ENCODE measurements at places on chromosomes 5 and 9.

GRCh38 chr9:115296831-115297565, 179.0 kb upstream of the TNC start:
- no peak for DNase-seq

GRCh38 chr5:93894601-93895354, 153.4 kb upstream of the POU5F2 start:
- DNase-seq, result no peak

DNA sequence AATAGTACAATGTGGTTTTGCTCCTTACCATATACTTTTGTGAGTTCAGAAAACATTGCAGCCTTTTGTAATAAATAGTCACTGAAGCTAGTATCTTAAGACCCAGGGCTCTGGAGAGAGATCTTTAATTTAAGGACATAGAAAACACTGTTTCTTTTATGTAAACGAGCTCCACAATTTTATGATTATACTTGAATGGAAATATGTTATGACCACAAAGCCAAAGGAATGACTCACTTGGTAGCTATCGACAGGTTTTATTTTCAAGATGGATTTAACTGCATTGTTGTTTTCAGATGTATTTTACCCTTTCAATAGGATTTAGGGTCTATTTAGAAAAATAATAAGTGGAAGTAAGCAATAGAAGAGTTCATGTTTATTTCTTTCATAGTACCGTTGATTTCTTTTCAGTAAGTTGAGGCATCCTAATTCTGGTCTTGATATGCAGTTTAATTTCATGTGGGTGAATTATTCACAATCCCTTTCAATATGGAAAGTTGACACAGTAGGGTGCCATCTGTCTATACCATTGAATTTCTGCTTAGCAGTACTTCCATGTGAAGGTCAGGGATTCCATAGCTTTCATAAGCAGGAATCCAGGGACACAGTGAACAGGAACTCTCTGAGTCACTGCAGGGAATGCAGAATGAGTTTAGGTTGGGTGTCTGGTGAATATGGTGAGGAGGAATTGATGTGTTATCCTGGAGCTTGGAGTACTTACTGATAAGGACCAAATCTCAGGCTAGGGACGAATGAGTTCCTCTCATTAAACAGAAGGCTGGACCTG, 157.6 kb downstream of the CD180 start:
- DNase-seq, result no peak

DNA sequence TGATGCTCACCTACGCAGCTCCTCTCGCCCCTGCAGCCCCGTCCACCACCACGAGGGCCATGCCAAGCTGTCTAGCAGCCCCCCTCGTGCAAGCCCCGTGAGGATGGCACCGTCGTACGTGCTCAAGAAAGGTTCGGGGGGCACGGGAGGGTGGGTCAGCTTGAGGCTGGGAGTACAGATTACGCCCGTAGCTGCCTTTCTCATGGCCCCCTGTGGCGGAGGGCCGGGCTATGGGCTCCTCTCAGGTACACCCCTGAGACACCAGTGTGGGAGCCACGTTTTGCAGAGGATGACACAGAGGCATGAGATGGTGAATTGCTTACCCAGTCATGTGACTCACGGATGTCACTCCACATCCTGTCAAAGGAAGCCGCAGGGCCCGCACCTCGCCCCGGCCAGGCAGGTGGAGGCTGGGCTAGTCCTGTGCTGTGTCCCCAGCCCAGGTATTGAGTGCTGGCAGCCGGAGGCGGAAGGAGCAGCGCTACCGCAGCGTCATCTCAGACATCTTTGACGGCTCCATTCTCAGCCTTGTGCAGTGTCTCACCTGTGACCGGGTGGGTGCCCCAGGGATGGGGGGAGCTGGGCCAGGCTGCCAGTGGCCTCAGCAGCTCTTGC, 33.7 kb downstream of the USP20 start:
- peak; percentile 93 for DNase-seq

GRCh38 chr5:176965633-176966032, 40.9 kb downstream of the UIMC1 start:
- DNase-seq, result no peak

DNA sequence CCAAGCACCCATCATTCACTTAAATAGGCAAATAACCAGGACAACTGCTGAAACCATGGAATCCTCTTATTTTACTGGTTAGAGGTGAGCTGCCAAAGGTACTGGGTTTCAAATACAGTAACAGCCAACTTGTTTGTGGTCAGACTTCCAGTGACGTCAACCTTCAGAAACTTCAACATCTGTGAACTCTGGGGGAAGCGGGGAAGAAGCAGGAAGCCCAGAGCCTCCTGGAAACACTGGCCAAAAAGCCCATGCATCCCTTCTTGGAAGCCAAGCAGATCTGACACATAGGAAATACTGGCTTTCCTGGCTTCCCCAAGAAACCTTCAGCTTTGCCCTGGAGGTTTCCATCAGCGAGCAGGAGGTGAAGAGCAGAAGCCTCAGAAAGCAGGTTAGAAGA, 4.9 kb upstream of the FRRS1L start:
- DNase-seq, result no peak

GRCh38 chr5:142976861-142977260, 206.7 kb downstream of the ARHGAP26 start:
- DNase-seq, result no peak

- DNase-seq, result no peak
These were observed 88.8 kb upstream of the CTNNA1 start for GRCh38 chr5:138664276-138664943.

GRCh38 chr5:22693121-22693520, 160.0 kb downstream of the CDH12 start:
- DNase-seq, result no peak

GRCh38 chr9:93304574-93305496, 120.9 kb downstream of the WNK2 start:
- DNase-seq, result peak; percentile 7

DNA sequence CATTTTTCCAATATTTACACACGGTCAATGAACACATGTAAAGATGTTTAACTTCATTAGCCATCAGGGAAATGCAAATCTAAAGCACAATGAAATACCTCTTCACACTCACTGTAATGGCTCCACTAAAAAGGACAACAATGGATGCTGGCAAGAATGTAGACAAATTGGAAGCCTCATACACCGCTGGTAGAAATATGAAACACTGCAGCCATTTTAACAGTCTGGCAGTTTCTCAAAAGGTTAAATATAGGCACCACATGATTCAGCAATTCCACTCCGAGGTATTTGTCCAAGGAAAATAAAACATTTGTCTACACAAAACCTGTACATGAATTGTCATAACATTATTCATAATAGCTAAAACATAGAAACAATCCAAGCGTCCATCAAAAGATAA, 20.0 kb downstream of the RNF145 start:
- DNase-seq, result no peak

- DNase-seq, result no peak
These were observed 419.3 kb upstream of the ADAMTS16 start for GRCh38 chr5:4720831-4721230.

- DNase-seq, result peak; percentile 20
These were observed 156.3 kb upstream of the IER5L start for GRCh38 chr9:129334105-129334935.

GRCh38 chr5:465591-466403, 22.8 kb downstream of the EXOC3 start:
- no peak for DNase-seq

DNA sequence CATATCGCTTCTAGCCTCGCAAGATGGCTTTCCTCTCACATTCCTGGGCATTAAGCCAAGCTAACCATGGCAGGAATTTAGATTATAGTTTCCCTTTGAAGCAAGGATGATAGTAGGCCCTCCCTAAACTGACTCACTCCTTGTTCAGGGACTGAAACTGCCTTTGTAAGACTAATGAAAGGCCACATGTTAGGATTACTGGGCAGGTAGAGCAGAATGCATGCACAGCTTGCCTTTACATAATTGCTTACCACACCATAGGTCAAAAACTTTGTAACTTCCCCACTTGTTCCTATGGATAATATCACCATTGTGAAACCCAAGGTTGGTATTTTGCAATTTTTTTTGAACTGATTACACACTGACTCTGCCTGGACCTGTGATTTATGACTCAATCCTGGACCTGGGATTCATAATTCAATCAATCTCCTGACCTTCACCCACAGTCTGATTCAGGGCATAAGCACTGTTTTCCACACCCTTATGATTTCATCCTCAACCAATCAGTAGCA, 41.0 kb upstream of the PRDM9 start:
- no peak for DNase-seq

- no peak for DNase-seq
These were observed 46.2 kb downstream of the IARS1 start for GRCh38 chr9:92247296-92247695.

GRCh38 chr5:53260446-53260845, 150.9 kb upstream of the MOCS2 start:
- no peak for DNase-seq

GRCh38 chr5:81134066-81134465, 99.1 kb upstream of the CKMT2 start:
- DNase-seq, result no peak

DNA sequence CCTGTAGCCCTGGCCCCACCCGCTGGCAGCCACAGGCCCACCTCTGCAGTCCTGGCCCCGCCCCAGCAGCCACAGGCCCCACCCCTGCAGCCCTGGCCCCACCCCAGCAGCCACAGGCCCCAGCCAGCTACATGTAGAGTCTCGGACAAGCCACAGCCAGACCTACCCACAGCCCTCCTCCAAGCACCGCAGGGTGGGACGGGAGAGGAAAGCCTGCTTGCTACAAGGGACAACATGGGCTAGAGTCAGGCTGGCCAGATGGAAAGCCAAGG, 49.5 kb upstream of the SARDH start:
- no peak for DNase-seq

- DNase-seq, result no peak
These were observed 382.0 kb downstream of the CDH12 start for GRCh38 chr5:22471154-22471553.

DNA sequence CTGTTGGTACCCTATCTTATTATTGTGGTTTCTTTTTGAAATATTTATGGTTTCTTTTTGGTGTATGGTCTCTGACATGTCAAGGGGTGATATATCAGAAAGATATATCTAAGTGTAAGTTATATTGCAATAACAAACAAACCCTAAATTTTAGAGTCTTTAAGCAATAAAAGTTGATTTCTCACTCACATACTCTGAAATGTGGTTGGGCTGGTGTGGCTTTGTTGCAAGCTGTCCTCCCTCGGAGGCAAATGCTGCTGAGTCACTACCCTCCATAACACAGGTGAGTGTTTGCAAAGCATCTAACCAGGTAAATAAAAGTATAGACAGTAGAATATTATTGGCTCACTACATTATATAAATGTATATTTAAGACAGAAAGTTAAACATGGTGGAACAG, 253.2 kb downstream of the CDH18 start:
- no peak for DNase-seq

- peak; percentile 49 for DNase-seq
These were observed 21.3 kb upstream of the ZNF782 start for GRCh38 chr9:96875461-96876142.

GRCh38 chr5:2105141-2105540, 222.4 kb upstream of the IRX4 start:
- DNase-seq, result peak; percentile 7

DNA sequence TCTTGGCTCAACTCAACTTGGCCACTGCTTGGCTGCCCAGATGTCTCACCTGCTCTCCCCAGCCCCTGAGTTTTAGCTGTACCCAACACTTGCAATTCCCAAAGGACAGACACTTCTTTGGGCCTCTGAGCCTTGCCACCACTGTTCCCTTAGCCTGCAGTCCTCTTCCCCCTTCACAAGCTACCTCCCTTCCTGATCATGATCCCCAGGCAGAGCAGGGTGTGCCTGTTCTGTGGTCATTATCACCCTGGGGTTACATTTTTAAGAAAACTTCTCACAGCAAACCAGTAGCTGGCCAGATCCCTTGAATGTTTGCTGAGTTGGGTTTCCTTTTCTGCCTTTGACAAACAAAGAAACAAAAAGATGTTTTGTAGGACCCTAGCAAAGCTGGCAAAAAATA, 87.5 kb upstream of the PRRC1 start:
- no peak for DNase-seq

GRCh38 chr9:99820685-99821395, 845 bp upstream of the NR4A3 start:
- peak; percentile 61 for DNase-seq

GRCh38 chr5:161546470-161547301, at the start of gene GABRB2:
Gene GABRB2 (minus strand): TSS chr5:161546725. CDS start chr5:161546643, 82 bp downstream.
- DNase-seq, result peak; percentile 15

- DNase-seq, result no peak
These were observed 620.5 kb downstream of the IRX1 start for GRCh38 chr5:4216142-4216541.

GRCh38 chr5:159451197-159452052, 121.1 kb upstream of the IL12B start:
- no peak for DNase-seq

DNA sequence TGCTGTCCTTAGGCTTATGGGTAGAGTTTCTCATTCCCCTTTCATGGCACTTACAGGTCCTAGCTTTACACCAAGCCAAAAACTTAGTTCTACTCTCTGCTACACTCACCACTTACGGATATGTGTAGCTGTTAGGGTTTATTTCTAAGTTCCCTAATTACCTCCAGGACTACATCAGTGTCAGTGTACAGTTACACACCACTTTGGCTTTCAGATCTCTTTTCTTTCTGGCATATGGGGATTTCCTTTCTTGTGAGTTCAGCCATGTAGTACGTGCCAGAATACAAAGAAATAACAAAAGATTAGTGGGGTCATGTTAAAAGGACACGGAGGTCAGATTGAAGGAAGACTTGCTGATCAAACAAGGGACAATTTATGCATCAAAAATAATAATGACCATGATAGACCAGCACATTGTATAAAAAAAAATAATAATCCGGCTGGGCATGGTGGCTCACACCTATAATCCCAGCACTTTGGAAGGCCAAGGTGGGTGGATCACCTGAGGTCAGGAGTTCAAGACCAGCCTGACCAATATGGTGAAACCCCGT, 41.8 kb downstream of the LYRM7 start:
- no peak for DNase-seq

- DNase-seq, result no peak
These were observed 69.3 kb downstream of the CTSL start for GRCh38 chr9:87795178-87795577.

DNA sequence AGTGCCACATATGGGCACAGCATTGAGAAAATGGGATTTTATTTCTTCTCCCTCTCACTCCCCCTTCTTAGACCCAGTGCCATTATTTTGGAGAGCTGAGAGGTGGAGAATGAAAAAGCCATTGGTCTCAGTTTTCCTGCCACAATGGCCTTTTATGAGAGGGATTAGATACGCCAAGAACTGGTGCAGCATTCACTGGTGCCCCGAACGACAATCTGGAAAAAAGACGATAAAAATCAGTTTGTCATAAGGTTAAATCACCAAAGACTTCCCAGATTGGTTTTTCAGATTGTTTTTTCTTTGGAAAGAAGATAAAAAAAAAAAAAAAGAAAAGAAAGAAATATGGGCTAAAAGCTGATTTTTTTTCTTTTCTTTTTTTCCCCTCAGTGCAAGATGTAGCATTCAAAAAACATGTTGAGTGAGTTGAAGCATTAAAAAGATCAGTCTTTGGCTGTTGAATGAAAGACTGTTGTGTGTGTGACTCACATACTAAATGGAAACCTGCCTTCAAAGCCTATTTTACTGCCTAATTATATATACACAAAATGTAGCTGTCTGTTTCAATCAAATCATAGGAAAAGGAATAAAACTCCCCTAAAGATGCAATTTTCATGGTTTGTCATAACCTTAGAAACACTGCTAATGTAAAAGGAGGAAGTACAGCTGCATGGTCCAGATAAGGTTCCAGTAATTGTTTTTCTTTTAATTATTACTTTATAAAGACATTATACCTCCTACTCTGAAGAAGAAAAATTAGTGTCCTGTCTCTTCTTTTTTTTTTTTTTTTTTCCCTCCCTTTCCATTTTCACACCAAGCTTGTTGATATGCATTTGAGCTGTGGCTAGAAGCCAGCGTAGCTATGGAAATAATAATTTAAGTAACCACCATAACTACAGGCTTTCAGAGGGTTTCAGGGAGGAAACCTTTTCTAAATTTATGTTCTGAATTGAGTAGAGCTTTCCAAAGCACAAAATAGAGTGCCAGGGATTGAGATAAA, 27.2 kb upstream of the ZNF608 start:
- no peak for DNase-seq

All from CD4-positive, alpha-beta T cell treated with Interleukin-10 for 1 hour (primary cell).